Mesenchymal stem cell (in vitro differentiated cells and primary cell): ENCODE measurements at places on chromosomes 6 and 20.

GRCh38 chr20:34528921-34529297 lies 12.7 kb downstream of the DYNLRB1 start:
- no peak for DNase-seq

- DNase-seq, result no peak
These were observed 117.5 kb upstream of the KCNQ5 start for GRCh38 chr6:72504406-72504805.

- no peak for DNase-seq
These were observed 17.1 kb upstream of the ERVFRD-1 start for GRCh38 chr6:11128608-11129007.

GRCh38 chr6:68958327-68958726 lies 323.2 kb downstream of the ADGRB3 start:
- DNase-seq, result no peak

GRCh38 chr6:170206317-170206621 lies 84.6 kb downstream of the DLL1 start:
- no peak for DNase-seq

DNA sequence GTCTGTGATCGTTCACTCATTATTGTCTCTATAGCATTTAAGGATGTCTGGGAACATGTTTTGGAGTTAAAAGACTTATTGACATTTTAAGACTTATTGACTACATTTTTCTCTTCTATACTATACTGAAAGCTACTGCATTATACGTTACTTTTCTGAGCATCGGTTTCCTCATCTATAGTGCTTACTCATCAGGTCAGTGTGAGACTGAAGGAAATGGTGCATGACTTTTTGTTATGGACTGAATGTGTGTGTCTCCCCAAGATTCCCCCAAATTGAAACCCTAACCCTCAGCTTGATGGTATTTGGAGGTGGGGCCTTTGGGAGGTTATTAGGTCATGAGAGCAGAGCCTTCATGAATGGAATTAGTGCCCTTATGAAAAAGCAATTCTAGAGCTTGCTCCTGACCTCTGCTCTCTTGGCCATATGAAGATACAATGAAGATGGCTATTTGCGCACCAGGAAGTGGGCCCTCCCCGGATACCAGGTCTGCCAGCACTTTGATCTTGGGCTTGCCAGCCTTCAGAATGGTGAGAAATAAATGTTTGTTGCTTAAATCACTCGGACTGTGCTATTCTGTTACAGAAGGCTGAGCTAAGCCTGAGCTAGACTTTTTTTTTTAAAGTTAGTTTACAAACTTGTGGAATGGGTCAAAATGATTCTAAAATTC lies 243.7 kb upstream of the RREB1 start:
- no peak for DNase-seq

GRCh38 chr6:37321101-37321500 lies 32.7 kb upstream of the RNF8 start:
- DNase-seq, result no peak

GRCh38 chr6:87027021-87027420 lies 67.9 kb downstream of the CGA start:
- no peak for DNase-seq

DNA sequence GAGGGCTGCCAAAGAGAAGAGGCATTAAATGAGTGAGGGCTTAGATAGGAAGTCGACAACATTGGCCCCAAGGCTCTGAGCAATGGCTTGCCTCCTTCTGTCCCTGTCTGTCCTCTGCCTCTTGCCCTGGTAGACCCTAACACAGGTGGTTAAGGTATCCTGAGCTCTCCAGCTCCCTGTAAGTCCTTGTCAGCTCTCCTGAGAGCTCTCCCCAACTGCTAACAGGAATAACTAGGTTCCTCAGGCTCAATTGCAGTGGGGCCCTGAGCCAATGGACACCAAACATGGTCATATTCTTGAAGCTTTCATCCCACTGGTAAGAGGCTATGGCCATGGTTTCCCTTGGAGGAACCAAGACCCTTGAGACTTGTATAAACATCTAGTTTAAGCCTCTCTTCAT lies 5.0 kb upstream of the CPNE1 start:
- DNase-seq, result no peak

DNA sequence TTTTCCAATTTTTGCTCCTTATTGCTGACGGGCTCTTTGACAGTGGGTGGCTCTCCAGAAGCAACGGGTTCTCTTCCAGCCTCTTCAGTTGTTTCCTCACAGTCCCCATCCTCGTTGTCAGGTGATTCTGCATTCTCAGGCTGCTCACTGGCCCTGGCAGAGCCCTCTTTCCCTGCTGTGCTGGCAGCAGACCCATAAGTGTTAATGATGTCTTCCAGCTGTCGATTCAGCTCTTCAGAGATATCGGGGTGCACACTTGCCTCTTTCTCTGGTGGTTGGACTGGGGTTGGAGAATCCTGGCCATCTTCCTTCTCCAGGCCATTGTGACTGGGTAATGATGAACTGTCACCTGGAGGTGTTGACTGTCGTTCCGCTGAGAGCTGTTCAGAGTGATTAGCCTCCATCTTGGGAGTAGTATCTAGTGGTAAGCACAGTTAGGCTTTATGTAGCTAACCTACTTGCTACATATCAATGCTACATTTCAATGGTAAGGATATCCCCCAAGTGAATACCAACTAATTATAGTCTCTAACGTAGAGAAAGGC lies 3.2 kb downstream of the TXLNB start:
- no peak for DNase-seq

DNA sequence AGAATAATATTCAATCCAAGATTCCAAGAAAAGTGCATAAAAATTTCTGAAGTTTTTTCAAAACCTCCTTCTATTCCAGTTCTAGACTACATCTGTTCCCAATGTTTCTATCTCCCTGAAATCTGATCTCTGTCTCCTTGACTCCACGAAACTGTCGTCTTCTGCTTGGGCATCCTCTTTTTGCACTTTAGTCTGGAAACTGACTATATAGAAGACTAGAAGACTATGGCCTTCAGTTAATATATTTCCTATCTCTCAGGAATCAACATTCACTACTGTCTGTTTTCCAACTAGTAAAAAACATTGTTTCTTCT lies 745.4 kb upstream of the ADGRB3 start:
- DNase-seq, result peak; percentile 2

DNA sequence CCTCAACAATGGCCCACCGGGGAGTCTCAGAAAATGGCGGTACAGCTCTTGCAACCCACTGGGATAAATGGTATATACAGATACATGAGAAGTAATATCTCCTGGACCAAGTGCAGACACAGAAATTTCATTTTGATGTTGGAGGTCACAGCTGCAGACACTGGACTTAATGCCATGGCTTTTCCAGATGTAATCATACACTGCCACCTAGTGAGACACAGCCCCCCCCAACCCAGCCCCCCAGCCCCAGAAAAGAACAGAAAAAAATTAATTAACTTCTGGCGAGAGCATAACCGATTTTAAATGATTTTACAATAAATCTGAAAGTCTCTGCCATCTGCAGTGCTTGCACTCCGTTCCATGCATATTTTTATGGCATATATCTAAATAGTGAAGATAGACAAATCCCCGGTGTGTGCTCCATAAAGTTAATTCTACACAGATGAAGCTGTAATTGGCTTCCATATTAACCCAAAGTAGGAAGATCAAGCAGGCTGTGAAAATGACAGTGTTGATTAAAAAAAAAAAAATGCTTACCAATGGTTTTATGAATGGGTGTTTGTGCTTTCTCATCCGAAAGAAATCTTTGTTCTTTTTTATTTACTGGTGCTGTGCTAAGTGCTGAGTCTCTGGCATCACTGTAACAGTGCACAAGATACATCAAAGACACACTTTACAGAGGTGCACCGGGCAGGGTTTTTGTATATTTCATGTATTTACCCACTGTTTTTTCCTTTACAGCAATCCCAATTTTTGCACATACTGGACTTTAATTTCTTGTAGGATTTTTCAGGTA lies 804.1 kb downstream of the TFAP2A start:
- no peak for DNase-seq

- DNase-seq, result no peak
These were observed 212.0 kb upstream of the JARID2 start for GRCh38 chr6:15033850-15034203.

DNA sequence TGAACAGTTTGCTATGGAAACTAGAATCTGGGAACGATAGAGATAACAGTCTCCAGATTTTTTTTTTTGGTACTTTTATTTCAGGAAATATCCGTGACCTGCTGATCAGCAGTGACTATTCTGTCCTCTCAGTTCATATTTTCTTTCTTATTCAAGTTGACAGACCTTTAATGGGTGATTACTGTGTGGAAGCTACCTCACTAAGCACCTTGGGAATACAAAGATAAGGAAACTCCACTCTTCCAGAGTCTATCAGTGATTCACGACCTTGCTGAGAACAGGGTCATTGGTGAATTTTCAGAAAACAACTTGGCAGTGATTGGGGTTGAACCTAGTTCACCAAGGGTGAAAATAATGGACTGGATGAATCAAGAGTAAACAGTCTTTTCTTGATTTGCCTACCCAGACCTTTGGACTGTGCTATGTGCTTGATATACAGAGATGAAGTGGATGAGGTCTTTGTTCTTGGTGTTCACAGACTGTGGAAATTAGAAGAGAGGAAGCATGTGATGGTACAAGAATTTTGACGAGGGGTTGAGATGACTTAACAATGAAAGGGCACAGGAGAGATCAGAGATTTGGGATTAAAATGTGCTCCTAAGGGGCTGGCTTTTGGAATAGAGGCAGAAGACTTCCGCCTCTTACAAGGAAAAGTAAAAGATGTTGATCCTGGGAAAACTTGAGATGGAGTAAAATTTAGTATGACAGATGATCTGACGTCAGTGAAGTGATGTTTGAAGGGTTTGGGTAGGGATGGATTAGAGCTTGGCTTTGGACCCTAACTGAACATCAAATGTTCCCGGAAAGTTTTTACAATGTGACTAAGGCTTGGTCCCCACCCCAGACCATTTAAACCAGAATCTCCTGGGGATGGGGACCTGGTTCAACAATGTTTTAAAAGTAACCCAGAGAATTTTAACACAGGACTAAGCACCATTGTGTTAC lies 1.2 kb downstream of the KAT14 start:
- peak; percentile 4 for DNase-seq

DNA sequence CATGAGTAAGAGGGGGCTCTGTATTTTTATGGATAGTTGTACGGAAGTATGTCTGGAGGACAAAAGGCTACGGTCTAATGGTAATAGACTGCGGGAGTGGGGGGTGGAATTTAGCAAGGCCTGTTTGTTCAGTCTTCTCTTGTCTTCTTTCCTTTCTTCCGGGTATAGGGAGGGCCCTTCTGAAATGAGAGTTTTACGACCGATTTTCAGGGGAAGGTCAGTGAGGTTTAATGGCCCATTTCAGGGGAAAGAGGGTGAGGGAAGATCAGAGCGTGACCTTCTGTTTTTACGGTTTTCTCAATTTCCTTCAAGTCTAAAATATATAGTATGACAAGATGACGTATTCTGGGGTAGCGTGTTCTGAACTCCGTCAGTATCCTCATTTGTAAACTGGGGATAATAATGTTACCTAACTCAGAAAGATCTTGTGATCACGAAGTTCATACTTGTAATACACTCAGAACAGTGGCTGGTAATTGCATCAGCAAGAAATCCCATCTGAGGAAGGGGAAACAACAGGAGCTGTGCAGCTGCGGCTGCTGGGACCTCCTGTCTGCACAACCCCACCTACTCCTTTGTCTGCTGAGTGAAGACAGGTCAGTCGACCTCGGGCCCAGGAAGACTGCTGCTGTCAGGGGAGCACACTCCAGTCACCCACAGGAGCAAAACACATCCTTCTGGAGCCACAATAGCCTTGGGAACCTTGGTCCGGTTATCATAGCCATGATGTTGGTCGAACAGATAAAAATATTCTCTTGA lies 90.4 kb downstream of the MAP3K7 start:
- no peak for DNase-seq

DNA sequence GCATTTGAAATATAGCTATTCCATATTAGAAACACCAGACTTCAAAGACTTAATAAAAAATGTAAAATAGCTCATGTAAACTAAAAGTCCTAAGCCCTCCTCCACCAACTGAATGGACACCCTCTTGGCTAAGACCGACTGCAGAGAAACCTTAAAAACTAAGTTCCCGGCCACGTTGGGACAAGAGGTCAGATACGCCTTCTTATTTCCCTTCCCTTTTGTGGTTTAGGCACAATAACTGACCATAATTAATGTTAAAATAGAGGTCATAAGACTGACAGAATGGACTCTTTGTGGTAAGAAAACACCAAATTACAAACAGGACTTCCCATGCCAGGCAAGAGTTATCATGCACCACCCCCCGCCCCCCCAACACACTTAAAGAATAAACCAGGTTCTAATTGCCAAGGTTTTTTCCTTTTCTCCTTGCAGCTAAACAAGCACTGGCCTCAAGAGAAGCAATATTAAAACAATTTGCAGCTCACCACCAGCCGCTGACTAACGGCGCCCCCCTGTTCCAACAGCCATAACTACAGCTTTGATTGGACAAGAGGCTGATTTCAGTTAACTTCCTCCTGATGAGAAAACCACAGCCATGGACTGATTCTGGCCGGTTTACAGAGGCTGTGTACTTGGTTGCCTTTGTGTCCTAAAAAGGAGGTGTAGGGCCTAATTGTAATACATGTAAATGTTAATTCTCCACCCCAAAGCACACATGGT lies 10.7 kb upstream of the LAMP5 start:
- no peak for DNase-seq
